ENCODE measurements at places on chromosomes 12 and 14.

- no peaks in the 10 kb centered on the region for H3K27me3 ChIP-seq
- no peak for DNase-seq
- no peaks in the 10 kb centered on the region for H3K4me1 ChIP-seq
Measured at GRCh38 chr12:103024650-103025049, 67.2 kb downstream of the ASCL1 start.

GRCh38 chr12:38998887-38999482, 93.6 kb upstream of the CPNE8 start:
- H3K27me3 ChIP-seq = no peaks in the 10 kb centered on the region
- no peaks in the 10 kb centered on the region for H3K36me3 ChIP-seq
- no peaks in the 10 kb centered on the region for H3K4me1 ChIP-seq
- no peak overlapping the region for H3K4me3 ChIP-seq
- no peak overlapping the region for H3K27ac ChIP-seq

- H3K4me1 ChIP-seq = peaks cover 20% of the 10 kb centered on the region
- H3K27ac ChIP-seq = peak overlapping the region; percentile 94
- peak overlapping the region; percentile 76 for H3K4me3 ChIP-seq
- no peak for DNase-seq
- H3K36me3 ChIP-seq = peaks cover 7% of the 10 kb centered on the region
Measured at GRCh38 chr14:65101631-65102440, 481 bp downstream of the MAX start.

- H3K4me1 ChIP-seq = no peaks in the 10 kb centered on the region
- no peaks in the 10 kb centered on the region for H3K27me3 ChIP-seq
- no peak overlapping the region for H3K4me3 ChIP-seq
- H3K27ac ChIP-seq = no peak overlapping the region
- no peaks in the 10 kb centered on the region for H3K36me3 ChIP-seq
Measured at GRCh38 chr14:98594156-98594555, 677.8 kb downstream of the BCL11B start.
